ENCODE measurements at places on chromosomes 1 and 21.

DNA sequence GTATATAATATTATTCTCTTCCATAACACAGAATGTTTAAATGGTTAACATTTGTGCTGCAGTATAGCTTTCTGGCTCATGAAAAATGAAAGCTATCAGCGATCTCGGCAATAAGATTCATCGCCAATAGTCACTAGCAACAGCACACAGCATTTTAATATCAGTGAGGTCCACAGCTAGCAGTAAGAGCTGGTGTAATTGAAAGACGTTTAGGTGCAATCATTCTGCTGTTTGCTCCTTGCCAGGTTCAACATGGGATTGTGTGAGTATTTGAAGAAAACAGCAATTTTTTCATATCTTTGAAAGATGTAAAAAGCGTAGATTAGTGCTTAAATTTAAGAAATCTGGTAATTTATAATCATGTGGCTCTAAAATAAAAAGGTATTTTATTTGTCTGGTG is 20.1 kb downstream of the PRKACB start:
- DNase-seq = no peak

DNA sequence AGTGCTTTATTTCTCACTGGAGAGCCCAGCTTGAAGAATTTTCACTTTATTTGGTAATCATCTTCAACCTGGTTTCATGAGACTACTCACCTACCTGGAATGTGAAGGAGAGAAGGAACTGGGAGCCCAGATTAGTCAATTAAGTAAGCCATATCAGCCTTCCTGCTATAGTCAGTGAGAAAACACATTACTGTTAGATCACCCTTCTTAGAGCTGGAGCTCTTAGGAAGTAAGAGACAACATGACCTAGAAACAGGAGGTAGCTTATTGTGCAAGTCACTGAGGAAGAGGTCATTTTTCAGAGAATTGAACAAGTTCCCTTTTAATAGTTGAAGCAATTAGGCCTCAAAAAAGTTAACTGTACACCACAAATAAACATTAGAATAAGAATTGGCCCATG is 49.2 kb upstream of the TEKT2 start:
- no peak for DNase-seq

- no peak for DNase-seq
These were observed 476.2 kb downstream of the CAMTA1 start for GRCh38 chr1:7261490-7261889.

DNA sequence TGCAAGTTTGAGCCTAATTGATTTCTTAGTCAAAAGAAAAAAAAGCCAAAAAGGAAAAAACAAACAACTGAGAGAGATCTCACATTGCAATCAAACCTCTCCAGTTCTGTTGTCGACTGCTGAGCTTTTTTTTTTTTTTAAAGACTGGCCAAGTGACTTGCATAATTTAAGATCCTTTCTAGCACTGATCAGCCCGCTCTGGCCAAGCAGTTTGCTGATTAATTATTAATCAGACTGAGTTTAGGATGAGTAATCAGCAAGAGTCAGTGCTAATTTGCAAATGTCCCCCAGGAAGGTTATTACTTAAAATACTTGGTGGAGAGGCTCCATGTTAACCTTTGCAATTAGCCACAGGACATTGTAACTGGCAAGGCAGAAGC is 39.3 kb downstream of the HMGB4 start:
- no peak for DNase-seq

DNA sequence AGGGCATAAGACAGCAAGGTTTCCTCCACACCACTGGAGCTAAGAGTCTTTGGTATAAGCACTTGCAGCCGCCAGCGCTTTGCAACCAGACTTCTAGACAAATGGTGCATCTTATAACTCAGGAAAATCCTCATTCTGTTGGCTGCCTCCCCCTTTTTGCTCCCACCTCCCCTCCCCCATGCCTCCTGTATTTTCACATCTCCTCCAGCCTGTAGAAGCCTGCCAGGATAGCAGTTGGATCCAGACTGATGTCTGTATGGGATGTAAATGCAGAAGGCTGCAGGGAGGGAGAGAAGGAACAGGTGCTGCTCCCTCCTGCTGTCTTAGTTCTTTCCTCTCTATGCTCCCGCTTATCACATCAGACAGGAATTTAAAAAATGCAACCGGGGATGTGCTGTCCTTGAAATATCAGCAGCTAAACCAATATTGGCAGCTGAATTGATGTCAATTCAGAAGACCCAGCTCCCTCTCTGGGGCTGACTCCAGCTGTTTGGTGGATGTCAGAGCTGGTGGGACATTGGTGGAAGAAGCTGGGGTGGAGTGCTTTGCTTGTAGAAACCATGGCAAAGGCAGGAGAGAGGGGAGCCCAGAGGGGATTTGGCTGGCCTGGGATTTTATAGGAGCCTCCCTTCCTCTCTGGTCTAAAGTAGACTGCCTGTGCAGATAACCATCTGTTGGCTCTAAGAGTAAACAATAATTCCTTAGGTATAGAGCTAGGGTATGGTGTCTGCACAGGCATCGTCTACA is 53.5 kb downstream of the NFASC start:
- DNase-seq = no peak

- DNase-seq = no peak
These were observed 78.5 kb downstream of the SIPA1L2 start for GRCh38 chr1:232551386-232551785.

GRCh38 chr1:243850202-243850451 is at the start of gene AKT3:
Gene AKT3, minus strand, starts transcription at chr1:243850243. Its CDS starts 7,073 bp downstream, at chr1:243843170.
- DNase-seq = peak; percentile 78

GRCh38 chr1:248860007-248860406 is 1.1 kb upstream of the ZNF692 start:
- DNase-seq = no peak

GRCh38 chr1:168362991-168363390 is 82.3 kb downstream of the TBX19 start:
- no peak for DNase-seq

DNA sequence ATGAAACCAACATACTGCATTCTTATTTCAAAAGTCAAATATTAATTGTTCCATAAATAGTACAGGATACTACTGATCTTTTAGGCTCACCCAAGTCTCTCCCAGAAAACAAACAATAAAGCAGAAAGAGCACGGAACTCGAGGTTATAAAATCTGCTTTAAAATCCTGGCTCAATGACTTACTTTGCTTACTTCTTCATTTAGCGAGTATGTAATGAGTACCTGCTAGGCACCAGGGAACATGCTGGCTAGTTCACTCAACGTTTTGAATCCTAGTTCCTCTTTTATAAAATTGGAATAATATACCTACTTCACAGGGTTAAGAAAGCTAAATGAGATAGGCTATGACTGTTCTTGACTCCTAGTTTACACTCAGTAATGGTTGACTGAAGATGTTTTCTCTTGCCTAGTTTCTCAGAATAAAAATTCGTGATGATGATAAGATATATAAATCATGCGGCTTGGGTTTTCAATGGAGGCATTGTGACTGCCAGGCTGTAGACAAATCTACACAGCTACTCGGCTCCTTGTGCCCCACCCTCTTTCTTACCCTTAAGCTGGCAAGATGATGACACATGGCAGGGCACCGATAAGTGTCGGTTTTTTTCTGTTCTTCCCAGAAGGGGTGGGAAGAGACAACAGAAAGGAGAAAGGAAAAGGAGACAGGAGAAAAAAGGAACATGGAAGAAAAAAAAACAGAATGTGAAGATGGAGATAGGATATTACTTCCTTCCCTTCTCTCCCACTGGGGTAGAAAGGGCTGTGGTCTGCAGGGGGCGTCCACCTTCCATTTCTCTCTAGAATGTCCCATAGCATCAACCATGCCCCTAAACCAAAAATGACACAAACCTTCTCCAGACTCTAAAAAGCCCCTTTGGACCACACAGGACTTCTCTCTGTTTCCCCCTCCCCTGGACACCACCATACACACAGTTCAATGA is 507.1 kb downstream of the SMYD3 start:
- no peak for DNase-seq

DNA sequence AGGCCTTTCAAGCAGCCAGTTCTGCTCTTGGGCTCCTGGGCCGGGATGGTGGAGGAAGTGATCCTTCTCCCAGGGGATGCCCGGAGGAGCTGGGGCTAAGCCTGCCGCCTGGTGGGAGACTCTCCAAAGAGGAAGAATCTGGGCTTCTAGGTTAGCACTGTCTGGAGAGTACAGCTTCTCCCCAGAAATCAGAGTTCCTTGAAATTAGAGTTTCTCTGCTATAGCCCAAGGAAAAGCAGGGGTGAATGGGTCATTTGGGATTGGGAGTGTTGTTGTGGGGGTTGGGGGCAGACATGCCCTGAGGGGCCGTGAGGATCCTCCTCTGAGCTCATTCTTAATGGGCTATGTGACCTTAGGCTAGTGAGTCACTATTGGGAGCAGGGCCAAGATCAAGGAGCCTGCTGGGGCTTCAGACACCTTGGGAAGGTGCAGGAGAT is 6.5 kb downstream of the LGR6 start:
- DNase-seq = no peak

DNA sequence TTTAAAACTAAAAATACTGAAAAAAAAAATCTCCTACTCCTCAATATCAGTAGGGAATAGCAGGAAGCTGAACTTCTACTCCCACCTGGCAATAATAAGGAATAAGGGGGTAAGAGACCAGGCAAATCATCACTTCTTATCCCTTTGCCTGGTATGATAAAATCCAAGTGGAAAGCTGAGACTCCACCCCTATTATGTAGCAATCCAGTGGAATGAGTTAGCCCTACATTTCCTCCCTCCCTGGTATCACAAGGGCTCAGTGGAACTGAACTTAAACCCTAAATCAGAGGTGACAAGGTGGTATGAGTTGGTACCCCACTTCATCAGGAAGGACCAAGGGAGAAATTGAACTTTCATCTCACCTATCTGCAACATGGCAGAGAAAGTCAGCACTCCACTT is 25.7 kb downstream of the TRIM33 start:
- no peak for DNase-seq

- no peak for DNase-seq
These were observed 3.6 kb downstream of the S100A6 start for GRCh38 chr1:153532181-153532580.

DNA sequence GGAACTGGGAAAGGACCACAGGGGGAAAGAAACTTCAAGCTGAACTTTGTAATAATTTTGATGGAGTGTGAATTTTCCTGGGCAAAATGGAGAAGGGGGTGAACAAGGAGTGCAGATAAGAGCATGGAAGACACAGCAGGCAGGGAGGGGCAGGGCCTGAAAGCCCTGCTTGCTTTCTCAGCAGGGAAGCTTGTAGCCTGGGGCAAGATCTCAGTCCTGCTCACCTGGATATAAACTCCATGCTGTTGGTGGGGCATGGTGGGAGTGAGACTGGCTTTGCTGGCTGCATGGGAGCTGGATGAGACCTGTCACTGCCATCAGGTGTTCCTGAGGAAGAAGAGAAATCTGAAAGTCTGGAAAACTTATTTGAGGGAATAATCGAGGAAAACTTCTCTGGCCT is 58.7 kb upstream of the RC3H1 start:
- DNase-seq = no peak

DNA sequence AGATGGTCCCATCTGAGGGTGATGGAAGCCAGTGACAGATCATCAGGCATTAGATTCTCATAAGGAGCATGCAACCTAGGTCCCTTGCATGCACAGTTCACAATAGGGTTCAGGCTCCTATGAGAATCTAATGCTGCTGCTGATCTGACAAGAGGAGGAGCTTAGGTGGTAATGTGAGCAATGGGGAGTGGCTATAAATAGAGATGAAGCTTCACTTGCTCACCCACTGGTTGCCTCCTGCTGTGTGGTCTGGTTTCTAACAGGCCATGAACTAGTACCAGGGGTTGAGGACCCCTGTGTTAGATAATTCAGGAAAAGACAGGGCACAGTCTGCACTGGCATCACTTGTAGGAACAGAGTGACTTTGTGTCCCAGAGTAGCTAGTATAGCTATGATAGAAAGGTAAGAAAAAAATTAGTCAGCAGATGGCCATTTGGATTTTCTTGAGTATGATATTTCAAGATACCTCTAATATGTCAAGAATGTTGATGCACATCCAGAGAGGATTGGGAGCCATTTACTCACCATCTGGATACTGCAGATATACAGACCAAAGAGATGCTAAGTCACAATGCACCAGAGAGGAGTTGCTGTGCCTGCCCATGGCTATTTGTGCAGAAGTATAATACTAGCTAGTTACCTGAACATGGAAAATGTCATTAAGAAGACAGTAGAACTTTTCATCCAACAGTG is 53.6 kb downstream of the ADCY10 start:
- no peak for DNase-seq

GRCh38 chr1:196002906-196003305 is 605.3 kb downstream of the KCNT2 start:
- DNase-seq = no peak

DNA sequence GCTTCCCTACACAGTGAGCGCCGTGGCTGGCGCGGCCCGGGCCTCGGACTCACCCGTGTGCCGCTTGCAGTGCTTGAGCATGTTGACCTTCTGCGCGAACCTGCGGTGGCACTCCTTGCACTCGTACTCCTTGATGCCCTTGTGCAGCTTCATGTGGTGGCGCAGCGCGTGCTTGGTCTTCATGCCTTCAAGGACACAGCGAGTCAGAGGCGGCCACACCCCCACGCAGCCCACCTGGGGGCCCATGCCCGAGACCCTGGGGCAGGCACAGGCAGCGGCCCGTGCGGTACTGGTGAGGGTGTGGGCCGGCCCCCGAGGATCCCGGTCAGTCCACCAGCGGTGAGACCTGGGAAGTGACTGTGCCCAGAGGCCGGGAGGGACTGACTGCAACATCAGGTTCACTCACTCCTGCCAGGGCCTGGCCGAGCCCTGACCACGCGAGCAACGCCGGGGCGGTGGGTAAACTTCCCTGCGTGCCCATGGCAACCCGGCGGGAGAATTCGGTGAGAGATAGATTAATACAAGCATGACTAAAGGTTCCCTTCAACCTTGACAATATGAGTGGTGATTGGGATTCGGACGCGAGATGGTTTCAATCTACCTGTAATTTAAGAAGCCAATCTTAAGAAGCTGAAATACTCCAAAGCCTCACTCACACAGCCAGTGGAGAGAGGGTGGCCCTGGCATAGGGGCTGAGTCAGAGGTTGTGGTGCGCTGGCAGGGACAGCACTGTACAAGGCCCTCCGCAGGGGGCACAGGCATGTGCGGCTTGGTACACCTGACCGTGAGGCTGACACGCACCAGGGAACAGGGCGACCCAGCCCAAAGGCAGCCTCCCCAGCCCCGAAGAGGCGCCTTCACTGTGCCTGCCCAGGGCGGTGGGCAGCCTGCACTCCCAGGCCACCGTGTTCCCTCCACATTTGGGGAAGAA is 49.1 kb upstream of the RIPK4 start:
- DNase-seq = no peak

DNA sequence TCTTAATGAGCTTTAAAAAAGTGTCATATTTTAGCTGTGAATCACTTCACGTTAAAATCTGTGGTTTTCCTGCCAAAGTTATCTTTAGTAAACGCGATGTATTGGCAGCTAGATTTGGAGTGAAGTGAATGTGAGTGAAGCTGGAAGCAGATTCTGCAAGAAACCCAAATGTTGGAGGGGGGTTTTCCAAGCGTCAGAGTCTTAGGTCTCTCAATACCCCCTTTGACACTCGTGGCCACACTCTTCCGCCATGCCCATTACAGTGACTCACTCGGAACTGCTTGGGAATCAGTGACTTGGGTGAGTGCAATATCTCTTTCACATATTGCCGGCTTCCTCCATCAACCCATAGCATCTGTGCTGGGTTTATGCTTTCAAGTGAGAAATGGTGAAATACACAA is 17.5 kb downstream of the B3GALT5 start:
- no peak for DNase-seq
